ENCODE measurements at places on chromosomes 7 and 10. TPM values are rescaled to one million over a fixed set of nuclear protein-coding genes. Genes with fewer than 3 reads are reported as not detected.

DNA sequence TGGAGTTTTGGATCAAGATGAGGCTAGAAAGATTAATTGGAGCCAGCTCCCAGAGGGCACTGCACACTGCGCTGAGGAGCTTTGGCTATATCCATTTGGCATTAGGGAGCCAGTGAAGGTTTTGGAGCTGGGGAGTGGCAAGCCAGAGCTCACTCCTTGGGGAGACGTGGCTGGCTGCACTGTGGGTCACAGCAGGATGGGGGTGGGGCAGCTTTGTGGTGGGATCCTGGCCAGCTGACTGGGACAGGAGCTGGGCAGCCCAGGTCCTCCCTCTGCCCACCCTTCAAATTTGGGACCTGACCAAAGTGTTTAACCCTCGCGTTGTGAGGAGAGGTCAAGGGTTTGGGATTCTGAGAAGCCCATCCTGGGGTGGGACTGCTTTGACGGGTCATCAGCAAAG, 5.0 kb downstream of the C10orf105 start:
- no peak for DNase-seq

DNA sequence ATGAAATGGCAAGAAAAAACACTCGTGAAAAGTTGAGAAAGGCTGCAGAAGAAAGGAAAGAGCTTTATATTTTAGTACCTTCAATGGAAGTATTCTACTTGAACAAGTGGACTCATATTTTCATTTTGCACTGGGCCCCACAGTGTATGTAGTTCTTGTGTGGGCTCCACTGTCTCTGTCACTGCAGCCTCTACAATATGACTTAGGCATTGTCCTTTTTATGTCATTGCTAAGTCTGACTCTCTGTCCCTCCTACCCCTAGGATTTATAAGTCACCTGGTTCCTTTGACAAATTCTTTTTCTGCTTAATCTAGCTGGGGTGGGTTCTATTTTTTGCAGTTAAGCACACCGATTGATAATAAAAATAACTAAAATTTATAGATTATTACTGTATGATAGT, 27.7 kb upstream of the SOSTDC1 start:
- no peak for DNase-seq

DNA sequence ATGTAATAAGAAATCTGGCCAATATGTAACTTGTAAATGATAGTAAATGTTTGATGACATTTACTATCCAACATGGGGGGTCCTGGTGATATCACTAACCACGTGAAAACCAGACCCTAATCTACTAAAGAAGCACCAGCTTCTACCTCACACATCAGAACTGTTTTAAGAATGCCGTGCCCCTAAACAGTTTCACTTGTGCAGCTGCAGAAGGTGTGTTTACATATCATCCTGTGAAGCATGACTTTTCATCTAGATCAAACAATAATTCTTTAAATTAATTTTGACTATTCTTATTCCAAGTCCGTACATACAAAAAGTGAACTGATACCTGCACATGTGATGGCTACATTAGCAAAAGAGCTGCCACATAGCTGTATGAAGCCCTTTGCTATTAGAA, 61.0 kb downstream of the STEAP1B start:
- no peak for DNase-seq

- DNase-seq, result peak; percentile 70
Observed at GRCh38 chr7:70856901-70857630, 274.9 kb upstream of the GALNT17 start.

- no peak for DNase-seq
Observed at GRCh38 chr7:143096146-143096545, 35.7 kb upstream of the PIP start.

DNA sequence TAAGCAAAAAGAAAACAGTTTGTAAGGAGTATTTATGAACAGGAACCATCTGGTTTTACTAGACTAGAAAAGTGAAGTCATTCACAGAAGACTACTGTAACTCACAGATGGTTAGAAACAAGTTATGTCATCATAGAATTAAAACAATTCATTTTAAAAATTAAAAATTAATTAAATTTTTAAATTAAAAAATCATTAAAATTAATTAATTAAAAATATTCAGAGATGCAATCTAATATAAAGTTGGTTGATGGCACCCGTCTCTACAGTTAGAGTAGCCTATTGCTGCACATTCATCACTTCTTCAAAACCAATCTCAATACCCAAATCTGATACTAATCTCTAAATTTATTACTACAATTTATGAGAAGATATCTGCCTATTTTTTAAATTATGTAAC, 454.8 kb upstream of the NUPR2 start:
- no peak for DNase-seq

DNA sequence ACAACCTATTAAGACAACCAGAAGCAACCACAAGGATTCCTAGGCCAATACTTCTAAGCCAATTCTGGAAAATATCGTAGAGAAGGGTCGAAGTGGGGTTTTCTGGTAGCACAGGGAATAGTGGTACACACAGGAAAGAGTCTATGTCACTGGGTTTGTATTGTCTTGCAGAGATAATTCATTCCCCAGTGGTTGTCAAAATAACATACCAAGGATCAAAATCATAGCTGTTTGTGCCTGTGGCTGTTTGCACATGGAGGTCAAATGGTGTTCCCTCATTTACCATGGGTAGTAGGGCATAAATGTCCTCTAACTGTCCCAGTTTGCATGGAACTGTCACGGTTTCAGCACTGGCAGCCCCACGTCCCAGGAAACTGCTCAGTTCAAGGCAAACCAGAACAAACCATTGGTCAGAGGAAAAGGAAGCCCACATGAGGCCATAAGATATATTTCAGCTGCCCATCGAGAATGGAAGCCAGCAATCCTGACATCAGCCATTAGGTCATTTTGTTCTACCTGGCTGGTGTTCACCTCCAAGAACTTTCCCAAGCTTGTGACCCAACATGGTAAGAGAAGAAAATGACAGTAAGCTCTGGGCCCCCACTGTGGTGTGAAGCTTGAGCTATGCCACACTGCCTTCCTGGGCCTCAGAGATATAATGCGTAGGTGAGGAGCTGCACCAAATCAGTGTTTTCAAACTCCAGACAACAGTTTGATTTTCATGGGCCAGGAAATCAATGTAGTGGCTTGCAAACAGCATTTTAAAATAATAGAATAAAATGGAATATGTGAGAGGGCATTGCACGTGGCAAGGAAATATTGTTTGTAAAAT, 53.9 kb upstream of the NFE2L3 start:
- DNase-seq, result no peak

GRCh38 chr7:17745610-17746009, 194.7 kb downstream of the SNX13 start:
- DNase-seq, result no peak

- DNase-seq, result no peak
Observed at GRCh38 chr7:136229790-136230189, 252.6 kb upstream of the MTPN start.

GRCh38 chr10:133537546-133538545, 10.7 kb downstream of the CYP2E1 start:
- no peak for DNase-seq

DNA sequence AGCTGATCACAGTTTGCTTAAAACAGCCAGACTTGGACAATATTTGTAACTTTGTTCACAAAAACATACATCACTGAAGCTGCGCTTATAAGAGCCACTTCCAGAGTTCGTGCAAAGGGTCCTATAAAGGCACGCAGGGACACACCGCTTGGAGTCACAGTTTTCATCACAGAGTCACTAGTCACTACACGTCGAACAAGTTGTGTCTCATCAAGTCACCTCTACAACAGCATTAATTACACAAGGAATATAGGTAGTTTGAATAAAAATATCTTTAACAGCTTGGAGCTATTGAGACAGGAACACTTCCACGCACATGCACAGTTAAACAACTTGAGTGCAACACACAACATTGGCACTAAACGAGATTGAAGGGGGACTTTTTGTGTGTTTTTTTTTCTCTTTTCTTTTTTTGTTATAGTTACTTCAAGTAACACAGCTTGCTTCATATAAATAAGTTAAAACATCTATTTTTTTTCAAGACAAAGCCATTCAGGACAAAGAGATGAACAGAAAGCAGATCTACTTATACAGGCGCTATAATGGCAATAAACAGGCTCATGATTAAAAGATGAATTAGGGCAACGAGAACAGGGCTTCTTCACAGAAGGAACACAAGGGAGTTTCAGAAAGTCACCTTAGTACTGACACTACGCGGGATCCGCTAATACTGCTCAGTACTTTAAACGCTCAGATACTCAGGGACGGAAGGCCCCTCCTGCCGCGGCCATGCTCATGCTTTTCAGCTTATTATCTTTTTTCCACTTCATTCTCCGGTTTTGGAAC, 2.2 kb downstream of the HOXA5 start:
- DNase-seq, result no peak

DNA sequence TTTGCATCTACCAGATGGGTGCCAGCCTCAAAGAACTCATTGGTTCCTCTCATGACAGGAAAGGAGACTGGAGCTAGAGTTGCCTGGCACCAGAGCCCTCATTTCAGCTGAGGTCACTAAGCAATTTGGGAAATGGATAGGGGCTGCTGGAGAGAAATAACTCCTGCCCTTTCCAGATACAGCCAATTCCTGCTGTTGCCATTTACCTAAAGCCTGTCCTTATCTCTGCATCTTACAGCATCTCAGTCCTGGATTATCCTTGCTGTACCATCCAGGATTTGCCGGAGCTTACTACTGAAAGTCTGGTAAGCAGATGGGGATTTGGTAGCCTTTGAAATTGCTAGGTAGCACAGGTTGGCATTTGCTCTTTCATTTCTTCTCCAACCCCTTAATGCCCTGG, 31.9 kb upstream of the SMKR1 start:
- no peak for DNase-seq

- no peak for DNase-seq
Observed at GRCh38 chr7:36034020-36034419, 119.0 kb upstream of the EEPD1 start.

- peak; percentile 29 for DNase-seq
Observed at GRCh38 chr10:27285093-27285492, 44.5 kb upstream of the ACBD5 start.

TBX20 gene
- 0.95 TPM for total RNA-seq

METTL2B gene
- total RNA-seq, result 14.5 TPM

PDGFA gene
- 2.7 TPM for total RNA-seq

NEURL1 gene
- total RNA-seq, result 1.6 TPM

COG5 gene
- total RNA-seq, result 14.1 TPM

ITIH2 gene
- 437 TPM for total RNA-seq

SAP25 gene
- 3.3 TPM for total RNA-seq

CALHM3 gene
- not detected for total RNA-seq
